ENCODE measurements at places on chromosomes 5 and 9.

DNA sequence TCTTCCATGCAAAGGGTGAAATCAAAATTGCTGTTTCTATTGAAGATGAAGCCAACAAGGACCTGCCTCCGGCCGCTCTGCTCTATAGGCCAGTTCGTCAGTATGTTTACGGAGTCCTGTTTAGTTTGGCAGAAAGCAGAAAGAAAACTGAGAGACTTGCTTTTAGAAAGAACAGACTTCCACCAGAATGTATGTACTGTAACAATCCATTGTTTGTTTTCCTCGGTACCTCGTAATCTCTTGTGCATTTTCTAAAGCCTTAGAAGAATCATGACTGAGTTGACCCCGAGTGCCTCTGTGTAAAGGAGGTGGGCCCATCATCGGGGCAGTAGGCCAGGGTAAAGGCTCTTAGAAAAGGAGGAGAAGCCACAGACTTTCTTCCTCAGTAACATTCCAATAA, 44.2 kb upstream of the PHF2 start:
- no peak for DNase-seq

DNA sequence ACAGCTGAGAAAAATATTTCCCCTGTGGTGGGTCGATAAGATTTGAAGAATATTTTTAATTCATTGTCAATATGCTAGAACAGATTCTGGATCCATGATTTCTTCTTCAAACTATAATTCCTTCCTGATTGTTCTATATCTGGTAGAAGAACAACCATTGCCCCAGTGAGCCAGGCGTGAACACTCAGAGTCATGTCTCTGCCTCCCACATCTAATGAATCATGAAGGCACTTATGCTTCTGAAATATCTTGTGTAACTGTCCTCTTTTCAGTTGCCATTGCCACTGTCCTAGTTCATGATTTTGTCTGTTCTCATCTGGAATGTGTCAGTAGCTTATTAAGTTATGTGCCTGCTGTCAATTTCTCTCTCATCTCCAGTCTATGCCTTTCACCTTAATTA, 40.0 kb downstream of the GABRG2 start:
- no peak for DNase-seq

DNA sequence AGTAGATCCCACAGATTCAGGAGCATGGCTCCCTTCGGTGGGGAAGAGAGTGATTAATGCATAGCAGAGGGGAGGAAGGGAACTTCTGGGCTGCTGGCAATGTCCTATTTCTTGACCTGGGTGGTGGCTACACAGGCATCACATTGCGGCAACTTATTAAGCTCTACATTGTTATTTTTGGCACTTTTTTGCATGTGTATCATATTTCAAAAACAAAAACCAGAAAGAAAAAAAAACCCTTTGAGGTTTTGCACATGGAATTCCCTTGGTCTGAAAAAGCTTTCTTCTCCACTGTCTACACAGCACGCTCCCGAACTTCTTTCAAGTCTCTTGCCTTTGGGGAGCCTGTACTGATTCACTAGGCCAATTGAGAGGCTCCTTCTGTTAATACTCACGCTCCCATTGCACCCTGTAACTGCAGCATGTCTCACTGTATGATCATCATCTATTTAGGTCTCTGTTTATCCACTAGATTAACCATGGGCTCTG, 25.1 kb downstream of the CEMIP2 start:
- DNase-seq = no peak

- no peak for DNase-seq
Measured at GRCh38 chr5:94080390-94080789, 339.0 kb upstream of the POU5F2 start.

DNA sequence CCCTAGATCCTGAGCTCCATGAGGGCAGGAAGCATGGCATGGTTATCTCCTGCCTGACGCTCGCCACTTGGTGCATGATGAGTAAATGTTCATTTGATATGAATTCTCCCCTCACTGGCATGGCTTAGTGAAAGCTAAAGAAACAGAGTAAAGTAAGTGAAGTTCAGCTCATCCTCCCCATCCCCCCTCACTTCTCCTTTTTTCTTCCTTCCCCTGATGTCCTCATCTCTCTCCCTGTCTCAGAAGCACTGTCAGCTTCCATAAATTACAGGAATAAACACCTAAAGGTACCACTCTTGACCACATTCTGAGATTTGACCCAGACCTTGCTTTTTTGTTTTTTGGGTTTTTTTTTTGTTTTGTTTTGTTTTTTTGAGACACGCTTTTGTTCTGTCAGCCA, 73.3 kb downstream of the SNX18 start:
- DNase-seq = no peak

- no peak for DNase-seq
Measured at GRCh38 chr9:5543875-5544702, 33.8 kb downstream of the PDCD1LG2 start.

- DNase-seq = peak; percentile 1
Measured at GRCh38 chr9:98360176-98360708, 104.8 kb upstream of the TBC1D2 start.

DNA sequence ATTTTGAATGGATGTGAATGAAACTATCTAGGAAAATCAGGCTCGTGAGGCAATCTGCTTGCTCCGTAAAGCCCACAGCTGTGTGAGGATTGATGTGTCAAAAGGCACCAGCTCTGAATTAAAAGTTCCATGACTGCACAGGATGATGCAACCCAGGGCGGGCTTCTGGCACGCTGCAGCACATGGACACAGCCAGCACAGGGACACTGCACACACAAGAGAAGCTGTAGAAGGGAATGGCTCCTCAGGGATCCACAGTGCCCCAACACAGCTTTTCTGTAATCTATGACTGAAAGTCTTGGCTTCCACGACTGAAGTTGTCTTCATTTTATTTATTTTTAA, 151.0 kb downstream of the GCNT1 start:
- DNase-seq = no peak

DNA sequence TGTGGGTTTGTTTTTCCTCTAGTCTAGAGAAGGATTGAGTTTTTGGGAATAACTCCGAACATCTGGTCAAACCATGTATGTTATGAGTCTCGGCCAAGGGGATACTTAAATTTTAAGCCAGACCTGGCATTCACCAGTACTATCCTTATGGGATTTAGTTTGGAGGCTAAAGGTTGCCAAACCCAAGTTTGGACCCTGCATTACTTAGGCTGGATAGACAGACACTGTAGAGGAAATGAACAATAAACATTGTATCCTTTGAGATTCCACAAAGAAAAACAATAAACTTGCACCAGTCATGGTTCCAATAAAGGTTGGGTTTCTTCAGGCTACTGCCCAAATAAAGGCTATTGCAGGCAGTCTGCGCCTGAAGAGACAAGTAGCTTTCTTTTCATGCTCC, 296.7 kb upstream of the MEF2C start:
- no peak for DNase-seq

Data from HEK293T (cell line).